GM04503 (cell line): ENCODE measurements at places on chromosomes 5 and 9.

GRCh38 chr9:95836072-95836471 is 39.4 kb upstream of the ERCC6L2 start:
- no peak for DNase-seq

DNA sequence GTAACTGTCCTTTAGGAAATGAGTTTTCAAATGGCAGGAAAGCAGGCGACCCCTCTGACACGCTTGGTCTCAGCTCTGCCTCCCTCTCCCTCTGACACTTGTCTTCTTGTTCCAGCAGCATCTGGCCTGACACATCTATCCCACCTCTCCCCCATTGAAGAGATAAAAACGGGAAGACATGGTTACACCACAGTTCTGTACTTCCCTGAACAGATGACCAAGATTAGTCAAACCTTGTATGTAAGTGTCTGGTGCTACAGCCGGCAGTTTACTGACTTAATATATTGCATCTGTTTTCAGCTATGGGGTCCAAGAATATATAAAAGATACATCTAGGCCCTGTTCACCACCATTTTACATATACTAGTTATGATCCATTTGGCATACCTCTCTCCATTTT is 29.6 kb upstream of the MLLT3 start:
- DNase-seq, result no peak

GRCh38 chr5:154264549-154265196 is 74.1 kb downstream of the GALNT10 start:
- DNase-seq, result no peak

DNA sequence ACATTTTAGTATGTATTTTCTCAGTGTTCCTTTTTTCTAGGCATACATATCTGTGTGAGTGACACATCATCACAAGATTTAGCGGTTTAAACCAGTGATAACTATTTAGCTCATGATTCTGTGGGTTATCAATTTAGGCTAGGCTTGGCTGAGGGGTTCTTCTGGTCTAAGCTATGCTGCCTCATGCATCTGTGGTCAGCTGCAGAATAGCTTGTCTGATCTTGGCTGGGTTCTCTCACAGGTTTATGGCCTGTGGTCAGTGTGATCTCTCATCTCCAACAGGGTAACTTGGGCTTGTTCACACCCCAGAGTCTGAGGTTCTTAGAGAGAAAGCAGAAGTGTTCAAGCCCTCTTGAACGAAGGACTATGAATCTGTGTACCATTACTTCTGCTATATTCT is 363.3 kb downstream of the KDM4C start:
- no peak for DNase-seq

DNA sequence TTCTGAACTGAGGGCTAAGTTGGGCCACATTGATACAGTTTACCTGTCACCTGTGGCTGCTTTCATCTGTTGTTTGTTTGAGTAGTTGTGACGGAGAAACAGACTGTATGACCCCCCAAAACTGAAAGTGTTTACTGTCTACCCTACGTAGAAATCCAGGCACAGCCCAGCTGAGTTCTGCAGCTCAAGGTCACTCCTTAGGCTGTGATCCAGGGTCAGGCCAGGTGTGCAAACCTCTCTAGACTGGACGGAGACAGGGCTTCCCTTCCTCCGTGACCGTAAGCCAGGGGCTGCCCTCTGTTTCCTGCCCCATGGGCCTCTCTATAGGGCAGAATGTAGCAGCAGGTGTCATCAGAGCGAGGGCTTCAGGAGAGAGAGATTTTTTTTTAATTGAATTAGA is 207.9 kb upstream of the OTULINL start:
- DNase-seq, result no peak

DNA sequence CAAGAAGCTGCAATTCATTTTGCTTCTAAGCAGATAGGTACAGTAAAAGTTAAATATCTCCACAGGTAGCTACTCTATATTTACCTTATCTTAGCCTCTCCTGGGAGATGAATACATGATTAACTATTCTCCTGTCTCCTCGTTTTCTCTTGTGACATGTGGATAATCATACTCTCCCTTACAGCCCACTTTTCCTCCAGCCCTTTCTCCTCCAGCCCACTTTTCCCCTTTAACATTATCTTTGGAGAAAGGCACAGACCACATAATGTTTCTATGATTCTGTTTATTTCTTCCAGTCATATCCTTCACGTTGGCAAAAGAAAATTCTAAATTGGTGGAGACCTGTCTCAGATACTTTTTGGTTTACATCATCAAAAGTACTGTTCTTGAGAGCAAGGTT is 84.0 kb downstream of the OSMR start:
- no peak for DNase-seq

DNA sequence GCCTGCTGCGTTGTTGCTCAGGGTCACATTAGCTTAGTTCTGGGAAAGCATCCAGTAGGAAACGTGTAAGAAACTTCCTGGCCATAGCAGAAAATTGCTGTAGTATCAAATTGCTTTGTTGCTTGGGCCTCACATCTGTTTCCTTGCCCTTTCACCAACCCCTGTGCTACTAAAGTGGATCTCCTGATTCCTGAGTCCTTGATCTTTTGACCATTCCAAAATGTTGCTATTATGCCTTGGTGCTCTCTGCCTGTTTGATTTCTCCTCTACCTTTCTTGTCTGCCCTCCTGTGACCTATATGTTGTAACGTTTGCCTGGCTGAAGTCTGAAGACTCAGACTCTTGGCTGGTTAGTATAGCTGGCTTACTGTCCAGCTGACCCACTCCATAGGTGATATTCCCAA is 350.5 kb downstream of the ADGRV1 start:
- DNase-seq, result no peak

- no peak for DNase-seq
Observed at GRCh38 chr5:180367300-180367699, 14.2 kb upstream of the GFPT2 start.

GRCh38 chr5:134581241-134581981 is 51.2 kb downstream of the SAR1B start:
- no peak for DNase-seq

GRCh38 chr9:4741365-4742089 is 525 bp upstream of the AK3 start:
- DNase-seq, result no peak
